ENCODE measurements at places on chromosomes 13 and 19. TPM values are rescaled to one million over a fixed set of nuclear protein-coding genes. Genes with fewer than 3 reads are reported as not detected.

PPP2R1A gene
- 90.0 TPM for total RNA-seq

HRC gene
- not detected for total RNA-seq

MIDN gene
- 39.8 TPM for total RNA-seq

ZNF738 gene
- 7.1 TPM for total RNA-seq

QPCTL gene
- 26.0 TPM for total RNA-seq

PINLYP gene
- 0.97 TPM for total RNA-seq

EFNB2 gene
- 112 TPM for total RNA-seq

ATXN8OS gene
- not detected for total RNA-seq

RNF225 gene
- not detected for total RNA-seq

CALM3 gene
- total RNA-seq, result 167 TPM

FUT1 gene
- total RNA-seq, result 5.5 TPM

SLC46A3 gene
- 38.8 TPM for total RNA-seq

ZNF543 gene
- 7.8 TPM for total RNA-seq

TMEM150B gene
- total RNA-seq, result not detected

MCEMP1 gene
- total RNA-seq, result not detected

C3 gene
- total RNA-seq, result 0.32 TPM

LRRC63 gene
- not detected for total RNA-seq

MAP1S gene
- 24.6 TPM for total RNA-seq

NCR1 gene
- total RNA-seq, result 0.65 TPM

ZNF536 gene
- under 0.01 TPM for total RNA-seq

FAM216B gene
- total RNA-seq, result not detected

SIGLEC8 gene
- not detected for total RNA-seq

IRGC gene
- not detected for total RNA-seq

DMRTC2 gene
- total RNA-seq, result not detected

RFX1 gene
- total RNA-seq, result 1.5 TPM

C19orf73 gene
- 0.32 TPM for total RNA-seq

IZUMO2 gene
- not detected for total RNA-seq
